ENCODE measurements at places on chromosomes 2 and 18. TPM values are rescaled to one million over a fixed set of nuclear protein-coding genes. Genes with fewer than 3 reads are reported as not detected.

HOXD1 gene
- not detected for total RNA-seq

NEU2 gene
- total RNA-seq = not detected

PLEKHB2 gene
- 42.9 TPM for total RNA-seq

APLF gene
- total RNA-seq = 4.8 TPM

RND3 gene
- 26.9 TPM for total RNA-seq

DNA sequence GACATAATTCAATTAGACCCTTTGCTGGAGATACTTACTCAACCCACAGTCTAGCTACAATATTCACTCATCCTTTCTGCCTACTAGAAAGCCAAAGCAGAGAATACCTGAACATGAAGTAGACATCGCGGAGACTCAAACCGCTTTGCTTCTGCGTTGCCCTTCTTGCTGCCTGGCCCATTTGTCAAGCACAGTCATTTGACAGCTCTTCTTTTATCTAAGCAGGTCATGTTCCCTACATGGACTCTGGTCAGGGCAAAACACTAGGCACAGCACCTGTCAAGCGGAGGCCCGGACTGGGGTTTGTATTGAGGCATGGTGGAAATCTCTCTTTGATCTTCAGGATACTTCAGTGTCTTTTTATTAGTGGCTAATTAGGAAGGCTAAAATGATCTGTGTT is 89.7 kb downstream of the FARSB start:
- no peak for DNase-seq

DNA sequence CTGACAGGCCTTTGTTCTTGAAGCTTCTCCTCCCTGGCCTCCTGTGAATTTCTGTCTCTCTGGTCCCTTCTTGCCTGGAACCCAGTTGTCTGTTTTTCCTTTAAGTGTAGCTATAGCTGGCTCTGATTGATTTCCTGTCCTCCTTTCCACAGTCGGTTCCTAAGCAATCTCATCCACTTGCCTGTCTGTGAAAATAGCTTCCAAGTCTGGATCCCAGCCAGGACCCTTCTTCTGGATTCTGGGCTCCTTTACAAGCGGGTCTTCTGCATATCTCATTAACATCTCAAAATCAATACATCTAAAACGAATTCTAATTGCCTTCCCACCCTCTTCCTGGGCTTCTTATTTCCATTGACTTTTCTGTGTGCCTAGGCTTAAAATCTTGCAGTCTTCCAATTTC is 124.9 kb downstream of the DAW1 start:
- DNase-seq = no peak

GRCh38 chr2:172087780-172088244 is 2.5 kb downstream of the DLX1 start:
- no peak for DNase-seq

GRCh38 chr2:217396165-217396564 is 536.3 kb upstream of the TNP1 start:
- no peak for DNase-seq

Data from left ventricle myocardium inferior (tissue), 1 donor.